Stimulated activated CD4-positive, alpha-beta T cell treated with anti-CD3 and anti-CD28 coated beads, Interleukin-12 subunit alpha, Interleukin-12 subunit beta, amount 100 ng/mL, for 24 hours (primary cell): ENCODE measurements at places on chromosomes 13 and 19.

DNA sequence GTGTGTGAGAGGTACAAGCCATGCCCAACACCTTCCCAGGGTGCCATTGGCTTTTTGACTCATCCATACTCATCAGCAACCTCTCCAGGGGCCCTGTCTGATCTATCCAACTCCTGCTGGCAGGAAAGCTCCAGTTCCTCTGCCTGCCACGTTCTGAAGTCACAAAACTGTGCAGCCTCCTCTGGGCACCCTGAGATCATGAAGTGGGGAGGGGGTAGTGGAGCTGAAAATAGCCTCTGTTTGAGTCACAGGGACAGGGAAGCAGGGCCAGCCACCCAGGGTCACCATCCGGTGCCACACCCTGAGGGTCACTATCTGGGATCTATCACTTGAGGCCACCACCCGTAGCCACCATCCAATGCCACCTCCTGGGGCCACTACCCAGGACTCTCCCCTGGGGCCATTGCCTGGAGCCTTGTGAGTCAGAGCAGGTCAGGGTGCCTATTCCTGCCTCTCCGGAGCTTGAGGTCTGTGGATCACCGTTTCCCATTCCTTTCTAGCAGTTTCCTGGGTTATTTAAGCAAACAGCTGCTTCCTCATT, 172.1 kb downstream of the NUFIP1 start:
- DNase-seq: no peak

GRCh38 chr13:30965380-30965779, 32.9 kb downstream of the TEX26 start:
- DNase-seq: no peak

- no peak for DNase-seq
Observed at GRCh38 chr13:75945841-75946482, 309.8 kb downstream of the LMO7 start.

GRCh38 chr13:50990818-50991506, 81.4 kb downstream of the RNASEH2B start:
- DNase-seq: no peak

DNA sequence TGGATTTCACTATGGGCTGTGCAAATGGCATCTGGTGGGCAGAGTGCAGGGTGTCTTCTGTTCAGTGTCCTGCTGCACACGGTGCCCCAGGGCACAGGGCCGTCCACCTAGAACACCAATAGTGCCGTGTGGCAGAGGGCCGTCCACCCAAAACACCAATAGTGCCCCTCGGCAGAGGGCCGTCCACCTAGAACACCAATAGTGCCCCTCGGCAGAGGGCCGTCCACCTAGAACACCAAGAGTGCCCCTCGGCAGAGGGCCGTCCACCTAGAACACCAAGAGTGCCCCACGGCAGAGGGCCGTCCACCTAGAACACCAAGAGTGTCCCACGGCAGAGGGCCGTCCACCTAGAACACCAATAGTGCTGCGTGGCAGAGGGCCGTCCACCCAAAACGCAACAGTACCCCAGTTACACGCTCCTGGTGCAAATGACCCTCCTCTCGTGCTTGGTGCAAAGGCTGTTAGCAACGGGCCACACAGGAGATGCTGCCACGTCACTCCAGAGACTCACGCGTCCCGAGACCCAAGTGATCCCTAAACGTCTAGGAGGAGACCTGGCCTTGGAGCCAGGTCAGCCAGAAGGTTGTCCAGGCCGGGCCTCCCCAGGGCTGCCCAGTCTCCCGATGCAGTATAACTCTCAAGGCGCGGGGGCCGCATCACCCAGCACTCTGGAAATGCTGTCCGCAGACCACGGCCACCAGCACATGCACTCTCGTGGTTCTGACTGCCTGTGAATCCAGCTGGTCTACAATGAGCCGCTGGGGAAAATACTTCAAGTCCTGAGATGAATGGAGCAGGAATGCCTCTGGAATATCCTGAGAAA, 51.5 kb downstream of the RASA3 start:
- DNase-seq: no peak

DNA sequence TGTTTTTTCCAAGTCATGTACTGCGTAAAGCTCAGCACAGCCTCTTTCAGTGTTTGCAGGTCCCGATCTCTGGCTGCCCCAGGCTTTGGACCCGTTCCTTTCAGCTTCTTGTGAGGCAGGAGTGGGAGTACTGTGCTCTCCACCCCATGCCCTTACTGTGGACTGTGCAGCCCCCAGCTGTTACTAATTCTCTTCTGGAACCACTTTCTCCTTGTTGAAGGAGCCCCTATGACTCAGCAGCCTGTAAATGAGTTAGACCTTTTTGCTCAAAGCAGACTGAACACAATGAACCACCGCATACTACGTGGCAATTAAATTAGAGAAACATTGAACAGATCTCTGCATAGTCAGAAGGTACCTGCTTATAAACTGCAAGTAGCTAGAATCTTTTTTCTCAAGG, 39.0 kb downstream of the SERTM1 start:
- DNase-seq: no peak

DNA sequence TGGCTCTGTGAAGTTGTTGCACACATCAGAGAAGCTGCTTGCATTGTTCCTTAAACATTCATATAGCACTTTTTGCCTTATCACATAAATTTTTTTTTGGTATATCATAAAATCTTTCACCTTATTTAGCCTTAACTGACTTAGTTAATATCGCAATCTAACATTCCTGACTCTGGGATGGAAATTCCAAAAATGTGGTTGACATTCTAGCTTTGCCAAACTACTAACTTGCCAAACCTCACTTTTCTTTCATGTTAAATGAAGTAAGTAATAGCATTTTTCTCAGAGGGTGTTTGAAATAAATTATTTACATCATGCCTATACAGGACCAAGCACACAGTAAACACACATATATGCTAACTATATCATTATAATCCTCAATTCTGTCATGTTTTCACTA, 736.9 kb upstream of the PCDH9 start:
- no peak for DNase-seq

GRCh38 chr19:42323473-42323851, 2.0 kb upstream of the MEGF8 start:
- DNase-seq: no peak

- DNase-seq: no peak
Observed at GRCh38 chr19:38974624-38975213, 823 bp downstream of the FBXO17 start.

DNA sequence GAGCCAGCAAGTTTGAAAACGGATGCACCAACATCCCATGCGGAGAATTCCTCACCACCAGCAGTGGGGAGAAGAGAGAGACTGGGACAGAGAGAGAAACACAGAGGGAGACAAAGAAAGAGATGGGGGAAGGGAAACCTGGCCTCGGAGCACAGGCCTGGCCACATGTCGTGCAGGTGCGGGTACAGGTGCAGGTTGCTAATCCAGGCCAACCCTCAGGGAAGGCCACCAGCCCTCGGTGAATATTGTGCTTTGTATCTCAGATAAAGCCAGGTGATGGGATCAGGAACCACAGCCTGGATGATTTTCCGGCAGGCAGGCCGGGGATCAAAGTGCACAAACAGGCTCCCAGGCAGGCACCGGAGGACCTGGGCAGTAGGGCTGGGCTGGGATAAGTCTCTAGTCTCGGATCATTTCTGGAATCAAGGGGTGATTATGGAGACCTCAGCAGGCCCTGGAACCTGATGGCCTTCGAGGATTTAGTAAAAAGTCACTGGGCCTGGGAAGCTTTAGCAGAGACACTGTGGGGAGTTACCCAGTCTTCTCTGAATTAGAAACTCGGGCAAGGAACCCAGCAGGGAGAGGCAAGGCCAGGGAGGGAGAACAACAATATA, 3.7 kb downstream of the GAS6 start:
- no peak for DNase-seq

DNA sequence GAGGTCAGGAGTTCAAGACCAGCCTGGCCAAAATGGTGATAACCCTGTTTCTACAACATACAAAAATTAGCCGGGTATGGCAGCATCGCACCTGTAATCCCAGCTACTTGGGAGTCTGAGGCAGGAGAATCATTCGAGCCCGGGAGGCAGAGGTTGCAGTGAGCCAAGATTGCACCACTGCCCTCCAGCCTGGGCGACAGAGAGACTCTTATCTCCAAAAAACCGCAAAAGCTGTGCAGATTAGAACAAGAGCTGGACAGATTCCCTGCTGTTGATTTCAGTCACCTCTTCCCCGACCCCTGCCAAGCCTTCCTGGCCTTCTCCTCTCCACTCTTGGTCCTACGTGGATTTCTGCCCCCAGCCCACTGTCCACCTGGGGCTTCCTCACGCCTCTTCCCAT, 8.3 kb downstream of the CAMSAP3 start:
- no peak for DNase-seq

- no peak for DNase-seq
Observed at GRCh38 chr19:11814700-11815035, 595 bp downstream of the ZNF440 start.

GRCh38 chr13:113978741-113979481, 5.0 kb upstream of the C13orf46 start:
- DNase-seq: no peak

GRCh38 chr13:44172281-44172810, 201.3 kb upstream of the SERP2 start:
- no peak for DNase-seq

GRCh38 chr19:33174186-33174585, 19.9 kb upstream of the LRP3 start:
- no peak for DNase-seq

- no peak for DNase-seq
Observed at GRCh38 chr13:107373551-107373950, 805.6 kb upstream of the ARGLU1 start.

GRCh38 chr13:111858571-111858970, 208.4 kb upstream of the SOX1 start:
- no peak for DNase-seq

- no peak for DNase-seq
Observed at GRCh38 chr19:47447470-47448359, 24.0 kb downstream of the SLC8A2 start.

DNA sequence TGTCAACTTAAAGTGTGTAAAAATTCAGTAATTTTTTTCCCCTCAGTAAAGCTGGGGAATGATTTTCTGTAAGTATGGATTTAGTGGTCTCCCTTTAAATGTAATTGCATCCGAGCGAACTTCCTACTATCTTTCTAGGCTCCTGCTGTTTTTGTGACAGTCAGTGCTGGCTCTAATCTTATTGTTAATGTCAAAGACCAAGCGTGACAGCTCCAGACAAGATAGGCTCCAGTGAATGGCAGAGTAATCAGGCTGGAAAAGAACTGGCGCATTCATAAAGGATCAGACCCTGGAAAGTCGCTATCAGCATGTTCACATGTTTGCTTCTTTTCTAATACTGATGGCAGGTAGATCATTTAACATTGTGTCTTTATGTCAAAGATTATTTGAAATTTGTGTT, 908.0 kb upstream of the ATXN8OS start:
- no peak for DNase-seq

DNA sequence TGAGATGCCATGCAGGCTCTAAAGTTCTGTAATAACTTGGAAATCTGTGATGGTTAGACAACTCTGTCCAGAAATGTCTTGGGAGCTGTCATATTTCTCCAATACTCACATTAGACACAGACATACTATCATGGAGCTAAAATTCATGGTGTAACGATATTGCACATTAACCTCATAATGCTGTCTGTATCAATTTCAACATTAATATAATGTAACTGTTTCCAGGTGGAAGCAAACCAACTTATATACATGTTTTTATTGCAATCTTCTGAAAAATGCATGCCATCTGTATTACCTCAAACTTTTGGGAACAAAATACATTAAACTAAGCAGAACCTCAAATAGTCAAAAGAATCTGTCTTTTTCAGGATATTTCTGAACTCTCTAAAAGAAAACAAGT, 14.7 kb upstream of the SPART start:
- no peak for DNase-seq

GRCh38 chr19:46132508-46133100, 8.1 kb upstream of the IGFL3 start:
- DNase-seq: no peak

GRCh38 chr19:55231391-55232285, 3.1 kb upstream of the TMEM86B start:
- DNase-seq: no peak

GRCh38 chr13:99228737-99229691, 28.4 kb downstream of the UBAC2 start:
- DNase-seq: no peak

GRCh38 chr13:105251293-105251692, 1284.2 kb downstream of the EFNB2 start:
- DNase-seq: no peak

DNA sequence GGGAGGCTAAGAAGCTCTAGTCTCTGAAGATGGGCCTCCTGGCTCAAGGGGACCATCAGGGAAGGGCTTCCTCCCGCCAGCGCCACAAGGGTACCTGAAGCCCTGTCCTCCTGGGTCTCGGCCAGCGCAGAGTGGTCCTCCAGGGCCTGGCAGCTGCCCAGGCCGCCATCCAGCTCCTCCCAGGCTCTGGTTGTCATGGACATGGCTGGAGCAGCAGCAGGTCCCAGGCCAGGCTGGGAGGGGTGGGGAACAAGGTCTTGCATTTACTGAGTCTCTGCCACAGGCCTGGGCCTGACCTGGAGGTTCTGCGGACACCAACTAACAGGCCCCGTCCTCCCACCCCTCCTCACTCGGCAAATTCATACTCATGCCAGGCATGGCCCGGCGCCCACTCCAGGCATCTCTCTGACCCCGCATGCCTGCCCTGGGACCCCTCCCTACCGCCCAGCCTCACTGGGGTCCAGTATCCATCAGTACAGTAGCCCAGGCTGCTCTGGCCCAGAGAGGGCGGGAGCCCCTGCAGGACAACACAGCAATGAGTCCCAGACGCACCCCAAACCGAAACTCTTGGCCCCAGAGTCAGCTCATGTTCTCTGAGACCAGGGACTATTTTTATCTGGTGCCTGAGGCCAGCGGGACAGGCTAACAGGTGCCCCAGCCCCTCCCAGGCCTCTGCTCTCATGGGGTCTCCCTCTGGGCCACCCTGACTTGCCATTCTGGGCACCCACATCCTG, 938 bp downstream of the JSRP1 start:
- no peak for DNase-seq

- no peak for DNase-seq
Observed at GRCh38 chr13:19074519-19074918, 107.1 kb downstream of the TUBA3C start.

DNA sequence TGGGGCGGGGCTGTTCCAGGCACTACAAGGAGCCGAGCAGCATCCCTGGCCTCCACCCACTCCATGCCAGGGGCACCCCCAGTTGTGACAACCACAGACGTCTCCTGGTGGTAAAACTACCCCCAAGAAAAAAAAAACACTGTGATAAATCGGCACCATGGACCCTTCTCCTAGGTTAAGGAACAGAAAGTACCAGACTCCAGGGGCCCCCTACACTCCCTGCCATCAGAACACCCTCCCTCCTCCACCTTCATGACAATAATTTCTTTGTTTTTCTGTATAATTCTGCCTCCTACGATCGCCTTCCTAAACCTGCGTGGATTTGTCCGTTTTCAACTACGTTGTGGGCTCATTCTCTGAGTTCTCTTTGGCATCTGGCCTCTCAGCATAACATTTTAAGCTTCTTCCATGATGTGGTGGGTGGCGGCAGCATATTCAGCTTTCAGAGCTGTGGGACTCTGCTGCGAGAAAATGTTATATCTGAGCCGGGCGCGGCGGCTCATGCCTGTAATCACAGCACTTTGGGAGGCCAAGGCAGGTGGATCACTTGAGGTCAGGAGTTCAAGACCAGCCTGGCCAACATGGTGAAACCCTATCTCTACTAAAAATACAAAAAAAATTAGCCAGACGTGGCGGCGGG, 8.6 kb downstream of the TLE2 start:
- no peak for DNase-seq

- DNase-seq: no peak
Observed at GRCh38 chr19:13014101-13014920, 19.0 kb downstream of the NFIX start.
